ENCODE measurements at places on chromosomes 3 and 15.

DNA sequence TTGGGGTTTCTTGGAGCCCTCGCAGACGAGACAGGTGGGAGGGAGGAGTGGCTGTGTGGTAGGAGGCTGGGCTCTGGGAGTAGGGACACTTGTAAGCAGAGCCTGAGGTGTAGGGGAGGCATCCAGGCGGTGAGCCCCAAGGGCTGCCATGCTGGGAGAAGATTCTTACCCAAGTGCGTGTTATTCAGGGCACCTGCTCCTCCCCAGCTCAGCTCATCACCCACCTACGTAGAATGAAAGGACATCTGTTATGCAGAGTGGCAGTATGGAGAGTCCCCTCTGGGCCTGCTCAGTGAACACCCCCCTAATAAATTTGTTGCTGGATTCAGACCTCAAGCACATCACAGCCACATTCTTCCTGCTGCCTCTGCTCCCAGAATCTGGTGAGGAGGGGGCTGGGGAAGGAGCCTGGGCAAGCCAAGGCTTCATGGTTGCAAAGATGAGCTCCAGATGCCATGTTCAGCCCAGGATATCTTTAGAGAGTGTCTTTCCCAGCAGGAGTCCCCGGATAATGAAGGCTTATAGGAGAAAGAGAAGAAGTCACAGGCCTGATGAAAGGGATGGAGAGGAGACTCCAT, 261.8 kb downstream of the EPHB1 start:
- no peak for DNase-seq

DNA sequence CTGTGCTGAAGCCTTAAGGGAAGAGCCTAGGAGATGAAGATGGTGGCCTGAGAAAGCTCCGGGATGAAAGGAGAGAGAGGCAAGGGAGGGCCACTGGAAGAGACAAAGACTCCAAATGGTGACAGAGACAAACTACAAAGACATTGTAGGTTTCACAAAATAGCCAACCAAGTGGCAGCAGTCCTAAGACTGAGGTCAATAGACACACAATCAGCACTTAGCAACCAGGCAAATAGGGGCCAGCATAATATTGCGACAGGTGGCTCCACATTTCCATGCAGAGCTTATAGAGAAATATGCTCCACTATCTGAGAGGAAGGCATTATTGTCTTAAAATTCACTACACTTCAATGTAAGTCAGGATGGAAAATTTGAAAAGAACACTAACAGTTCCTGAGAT, 22.1 kb upstream of the MYO5C start:
- no peak for DNase-seq

DNA sequence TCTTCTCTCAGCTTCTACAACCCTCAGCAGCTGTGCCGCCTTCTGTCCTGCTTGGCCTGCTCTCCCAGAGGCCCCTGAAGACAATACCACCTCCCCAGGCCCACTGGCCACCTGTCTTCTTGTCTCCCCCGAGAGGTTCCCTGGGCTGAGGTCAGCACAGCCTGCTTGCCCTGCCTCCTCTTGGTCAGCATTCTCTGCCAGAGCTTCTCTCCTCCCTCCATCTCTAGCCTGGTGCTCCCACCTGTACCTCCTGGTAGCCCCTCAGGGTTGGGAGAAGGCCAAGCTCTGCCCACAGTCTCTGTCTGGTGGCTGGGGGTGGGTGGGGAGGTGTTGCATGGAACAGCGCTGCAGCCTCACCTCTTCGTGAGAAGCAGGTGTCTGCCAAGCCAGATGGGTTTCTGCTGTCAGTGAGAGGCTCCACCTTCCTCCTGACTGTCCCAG, 5.6 kb upstream of the ISLR start:
- DNase-seq = no peak

DNA sequence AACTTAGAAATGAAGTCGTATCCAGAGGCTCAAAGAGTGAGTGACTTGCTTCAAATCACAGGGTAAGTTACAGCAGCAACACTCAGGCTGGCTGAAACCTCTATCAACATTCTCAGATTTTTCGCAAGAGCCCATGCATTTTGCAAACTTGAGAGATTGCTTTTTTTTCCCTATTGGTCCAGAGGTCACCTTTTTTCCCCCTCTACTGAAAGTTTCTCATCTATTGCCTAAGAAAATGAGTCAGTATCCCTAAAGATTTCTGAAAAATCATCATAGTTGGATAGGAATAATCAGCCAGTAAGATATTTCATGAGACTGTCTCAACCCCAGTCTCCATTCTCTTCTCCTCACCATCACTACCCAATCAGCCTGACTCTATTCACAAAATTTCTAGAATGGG, 410.6 kb downstream of the FOXP1 start:
- DNase-seq = peak; percentile 87

- DNase-seq = peak; percentile 50
Measured at GRCh38 chr3:14598143-14598569, 53.4 kb upstream of the CCDC174 start.

- peak; percentile 52 for DNase-seq
Measured at GRCh38 chr3:12235691-12236090, 53.2 kb upstream of the PPARG start.

DNA sequence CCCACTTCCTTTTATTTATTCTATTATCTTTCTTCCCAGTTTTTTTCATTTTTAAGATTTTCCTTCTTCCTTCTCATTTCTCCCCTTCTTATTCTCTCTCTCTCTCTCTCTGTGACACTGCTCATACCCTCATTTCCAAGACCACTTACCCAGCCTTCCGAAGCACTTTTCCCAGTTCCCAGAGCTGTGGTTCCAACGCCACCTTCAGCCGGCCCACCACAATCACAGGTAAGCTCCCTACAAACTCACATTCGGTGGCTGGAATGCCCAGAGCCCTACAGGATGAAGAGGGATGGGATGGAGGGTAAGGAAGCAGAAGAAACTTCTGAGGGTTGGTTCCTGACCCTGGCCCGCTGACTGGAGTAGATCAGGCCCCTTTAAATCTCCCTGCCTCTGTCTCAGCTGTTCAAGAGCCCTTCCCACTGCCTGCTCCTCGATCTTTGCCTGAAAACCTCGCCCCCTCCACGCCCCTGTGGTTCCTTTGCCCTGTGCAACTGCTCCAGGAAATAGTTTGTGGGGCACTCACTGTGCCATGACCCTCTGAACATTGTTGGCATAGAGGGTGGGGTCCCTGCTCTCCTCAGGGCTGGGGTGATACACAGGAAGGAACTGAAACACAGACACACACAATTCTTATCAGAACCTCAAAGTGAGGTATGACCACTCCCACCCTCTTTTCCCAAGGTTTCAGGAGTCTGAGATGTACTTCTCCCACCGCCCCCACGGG, 4.8 kb downstream of the LPCAT4 start:
- DNase-seq = no peak

GRCh38 chr3:188353426-188353825, 199.5 kb downstream of the LPP start:
- no peak for DNase-seq

DNA sequence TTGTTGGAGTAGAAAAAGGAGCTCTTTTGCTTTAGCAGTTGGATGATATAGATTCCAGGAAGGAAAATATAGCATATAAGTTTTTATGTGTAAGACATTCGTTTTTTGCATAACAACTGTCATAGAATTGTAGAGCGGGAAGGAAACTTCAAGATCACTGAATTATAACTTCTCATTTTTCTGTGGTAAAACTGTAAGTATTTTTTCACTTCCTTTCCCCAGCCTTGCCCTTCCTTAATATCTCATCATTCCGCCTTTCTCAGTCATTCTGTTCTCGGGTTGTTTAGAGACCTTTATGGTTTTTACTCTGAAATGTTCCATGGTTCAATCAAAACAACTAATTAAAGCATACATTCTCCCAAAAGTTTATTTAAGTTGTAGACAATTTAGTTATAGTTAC, 1.1 kb downstream of the EAF2 start:
- no peak for DNase-seq

- no peak for DNase-seq
Measured at GRCh38 chr3:45486926-45487325, 98.5 kb downstream of the LARS2 start.

GRCh38 chr3:59128685-59129084, 78.9 kb upstream of the CFAP20DC start:
- no peak for DNase-seq

DNA sequence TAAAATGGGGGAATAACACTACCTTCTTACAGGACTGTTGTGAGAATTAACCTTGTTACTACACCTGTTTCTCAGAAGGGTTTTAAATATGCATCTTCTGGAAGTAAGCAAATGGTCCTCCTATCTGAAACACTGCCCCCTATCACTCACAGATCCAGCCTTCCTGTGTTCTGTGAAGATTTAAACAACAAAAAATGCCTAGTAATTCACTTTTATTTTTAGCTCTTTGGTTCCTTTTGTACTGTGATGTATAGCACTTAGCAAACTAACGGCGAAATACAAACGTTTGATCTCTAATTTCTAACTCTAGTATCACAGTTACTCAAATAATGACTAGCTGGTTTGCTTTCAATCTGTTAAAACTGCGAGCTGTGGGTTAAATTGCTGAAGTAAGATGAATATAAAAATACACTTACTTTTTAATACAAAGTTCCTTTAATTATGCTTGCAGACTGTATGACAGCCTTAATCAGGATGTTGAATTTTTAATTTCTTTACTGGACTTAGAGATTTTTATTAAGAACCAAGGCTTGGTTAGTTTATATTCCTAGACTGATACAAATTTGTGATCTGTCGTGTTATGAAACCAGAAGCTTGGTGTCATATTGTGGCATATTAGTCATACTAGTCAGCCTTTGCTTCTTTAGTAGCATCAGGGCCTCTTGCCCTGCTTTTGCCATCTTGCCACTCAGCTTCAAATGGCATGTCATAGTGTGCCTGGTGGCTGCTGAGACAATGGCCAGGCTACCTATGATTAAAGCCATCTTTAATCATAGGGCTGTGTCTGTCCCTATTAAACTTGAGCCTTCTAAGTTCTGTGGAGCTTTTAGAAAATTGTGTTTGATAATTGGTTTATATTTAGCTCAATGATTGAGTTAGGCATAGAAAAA, 9.2 kb downstream of the EIF3J start:
- no peak for DNase-seq

GRCh38 chr3:181712226-181712552, 464 bp downstream of the SOX2 start:
- DNase-seq = no peak

DNA sequence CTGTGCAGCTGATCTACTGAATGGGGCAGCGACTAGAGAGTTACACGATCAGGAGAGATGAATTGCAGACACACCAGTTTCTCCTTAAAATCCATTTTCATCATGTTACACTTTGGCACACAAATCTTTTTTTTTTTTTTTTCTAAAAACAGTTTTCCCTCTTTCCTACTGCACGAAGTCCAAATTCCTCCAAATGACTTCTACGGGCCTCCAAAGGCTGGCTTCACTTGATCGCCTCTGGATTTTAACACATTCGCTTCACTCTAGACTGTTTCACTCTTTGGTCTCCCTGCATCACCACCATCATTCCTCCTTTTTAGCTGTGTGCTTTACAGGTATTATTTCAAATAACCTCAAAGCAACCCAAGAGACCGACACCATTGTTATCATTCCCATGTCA, 268.6 kb downstream of the RORA start:
- no peak for DNase-seq

DNA sequence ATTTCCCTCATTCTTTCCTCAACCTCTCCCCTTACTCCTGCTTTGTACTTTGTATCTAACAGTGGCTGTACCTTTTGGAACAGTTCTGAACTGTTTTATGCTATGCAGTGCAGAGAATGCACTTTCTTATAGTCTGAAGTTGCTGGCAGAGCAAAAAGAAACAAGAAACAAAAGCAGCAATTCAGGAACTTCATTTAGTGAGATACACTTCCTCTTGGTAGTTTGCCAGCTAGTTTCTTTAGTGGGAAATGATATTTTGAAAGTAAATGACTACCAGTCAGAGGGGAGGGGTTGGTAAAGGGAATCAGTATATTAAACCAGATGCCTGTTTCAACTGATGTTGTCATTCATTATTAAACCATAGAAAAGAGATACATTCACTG, 55.0 kb upstream of the CHD2 start:
- peak; percentile 84 for DNase-seq

DNA sequence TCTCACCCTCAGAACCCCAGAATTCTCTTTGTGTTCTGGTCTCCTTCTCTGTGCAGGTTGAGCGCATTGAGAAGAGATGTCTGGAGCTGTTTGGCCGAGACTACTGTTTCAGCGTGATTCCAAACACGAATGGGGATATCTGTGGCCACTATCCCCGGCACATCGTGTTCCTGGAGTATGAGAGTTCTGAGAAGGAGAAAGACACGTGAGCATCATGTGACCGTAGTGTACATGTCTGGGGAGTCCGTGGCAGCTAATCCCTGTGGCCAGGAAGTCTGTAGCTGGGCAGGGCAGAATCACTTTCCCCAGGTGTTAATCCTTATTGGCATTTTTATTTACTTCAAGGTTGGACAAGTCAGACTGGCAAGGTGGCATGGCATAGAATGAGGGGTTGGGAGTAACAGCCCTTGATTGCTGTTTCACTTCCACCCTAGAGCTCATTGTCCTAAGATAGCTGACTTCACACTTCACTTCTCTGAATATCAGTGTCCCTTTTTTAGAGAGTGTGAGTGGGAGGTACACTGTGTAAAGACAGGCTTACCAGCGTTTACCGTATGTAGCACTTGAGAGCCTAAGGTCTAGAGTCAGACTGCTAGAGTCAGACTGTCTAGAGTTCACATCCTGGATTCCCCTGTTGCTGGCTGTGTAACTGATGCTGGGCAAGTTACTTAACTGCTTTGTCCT, 4.4 kb downstream of the MTMR14 start:
- no peak for DNase-seq

- DNase-seq = peak; percentile 51
Measured at GRCh38 chr3:171415070-171415469, 45.1 kb downstream of the TNIK start.

GRCh38 chr3:133469140-133469731, 69.4 kb downstream of the BFSP2 start:
- peak; percentile 94 for DNase-seq

GRCh38 chr15:80727596-80727995, 32.5 kb downstream of the ABHD17C start:
- DNase-seq = no peak

GRCh38 chr3:179544981-179545645, 17.6 kb upstream of the ACTL6A start:
- DNase-seq = peak; percentile 88

DNA sequence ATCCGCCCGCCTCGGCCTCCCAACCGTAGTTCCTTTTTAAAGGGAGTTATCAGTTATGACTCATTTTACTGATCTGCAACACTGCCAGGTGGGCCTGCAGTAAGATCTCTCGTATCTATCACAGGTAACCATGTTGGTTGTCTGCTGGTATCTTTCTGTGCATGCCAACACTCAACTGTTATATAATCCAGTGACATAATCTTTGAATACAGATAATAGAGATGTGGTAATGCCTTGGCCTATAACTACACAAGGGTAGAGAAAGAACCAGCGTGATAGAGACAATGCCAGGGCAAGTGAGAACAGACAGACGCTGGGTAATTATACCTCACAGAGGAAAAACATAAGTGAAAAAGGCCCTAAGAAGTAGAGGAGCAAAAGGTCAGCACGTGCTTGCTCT, 11.0 kb upstream of the ARPP19 start:
- no peak for DNase-seq

DNA sequence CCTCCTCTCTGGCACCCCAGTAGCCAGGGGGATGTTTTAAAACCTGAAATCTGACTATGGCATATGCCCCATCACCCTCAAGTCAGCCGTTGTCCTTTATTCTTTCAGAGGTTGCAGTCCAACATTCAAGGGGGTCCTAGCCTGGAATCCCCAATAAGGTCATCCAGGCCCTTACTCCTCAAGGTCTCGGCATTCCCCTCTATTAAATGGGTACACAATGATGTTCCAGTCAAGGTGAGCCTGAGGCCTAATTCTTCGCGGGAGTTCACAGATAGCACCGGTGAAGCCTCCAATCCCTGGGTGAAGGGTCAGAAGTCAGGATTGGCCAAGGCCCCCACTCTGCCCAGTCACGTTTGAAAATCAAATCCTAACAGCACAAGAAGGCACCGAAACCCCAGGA, 8.1 kb upstream of the SEMA3F start:
- no peak for DNase-seq
